ENCODE measurements at places on chromosomes 1 and 21.

- DNase-seq = no peak
Measured at GRCh38 chr21:22062472-22063139, 1064.4 kb downstream of the NCAM2 start.

DNA sequence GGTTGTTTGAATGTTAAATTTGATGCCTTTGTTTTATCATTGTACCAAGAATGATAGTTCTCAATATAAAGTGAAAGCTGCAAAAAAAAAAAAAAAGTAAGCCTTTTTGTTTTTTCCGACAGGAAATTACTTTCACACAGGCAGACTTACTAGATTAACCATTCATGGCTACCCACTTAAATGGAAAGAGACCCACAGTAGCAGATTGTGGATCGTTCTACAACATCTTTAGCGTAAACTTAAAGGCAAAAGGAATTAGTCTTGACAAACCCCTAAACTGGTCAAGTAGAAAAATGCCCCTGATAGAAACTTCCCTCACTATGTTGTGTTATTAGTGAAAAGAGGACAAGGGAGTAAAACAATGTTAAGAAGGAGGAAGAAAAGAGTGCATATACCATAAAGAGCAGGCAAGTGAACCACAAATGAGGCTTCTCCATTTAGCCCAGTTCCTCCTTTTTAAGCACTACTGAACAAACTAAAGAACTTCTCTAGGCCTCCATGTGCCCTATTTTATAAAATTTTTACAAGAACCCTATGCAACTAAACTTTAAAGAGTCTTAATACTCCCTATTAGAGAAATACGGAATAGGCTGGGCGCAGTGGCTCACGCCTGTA is 1560.3 kb downstream of the MRPL39 start:
- no peak for DNase-seq

DNA sequence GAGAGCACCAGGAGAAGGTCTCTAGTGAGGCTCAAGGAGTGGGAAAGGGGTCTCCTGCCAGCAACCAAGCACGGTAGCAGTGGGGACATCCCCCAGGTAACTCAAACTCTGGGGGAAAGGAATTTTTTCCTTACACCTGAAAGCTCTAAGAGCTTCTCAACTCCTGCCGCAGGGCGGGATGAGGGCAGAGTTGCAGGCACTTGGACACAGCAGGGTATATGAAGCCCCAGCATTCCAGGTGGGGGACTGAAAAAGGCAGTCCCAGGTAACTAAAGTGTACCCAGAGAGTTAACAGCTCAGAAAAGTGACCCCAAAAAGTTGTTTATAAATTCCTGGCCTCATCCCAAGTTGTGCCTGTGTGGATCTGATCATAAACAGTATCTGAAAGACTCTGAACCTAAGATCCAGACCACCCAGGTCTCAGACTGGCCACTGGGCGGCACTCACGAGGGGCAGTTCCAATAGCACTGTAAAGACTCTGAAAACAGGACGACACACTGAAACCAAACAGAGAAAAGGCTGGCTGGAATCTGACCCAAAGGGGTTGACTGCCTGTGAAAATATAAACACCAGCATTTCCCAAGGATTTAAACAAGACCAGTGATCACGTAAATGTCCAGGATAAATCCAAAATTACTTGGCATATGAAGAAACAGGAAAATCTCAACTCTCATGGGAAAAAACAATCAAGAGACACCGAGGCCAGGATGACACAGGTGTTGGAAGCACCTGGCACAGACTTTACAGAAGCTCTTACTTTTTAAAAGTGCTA is 47.5 kb downstream of the HSF2BP start:
- peak; percentile 78 for DNase-seq

GRCh38 chr1:161074676-161075368 is 5.1 kb upstream of the ARHGAP30 start:
- no peak for DNase-seq

GRCh38 chr1:230681599-230681998 is 32.3 kb downstream of the AGT start:
- DNase-seq = peak; percentile 74

GRCh38 chr1:19096036-19096833 is 113.8 kb downstream of the UBR4 start:
- DNase-seq = no peak

DNA sequence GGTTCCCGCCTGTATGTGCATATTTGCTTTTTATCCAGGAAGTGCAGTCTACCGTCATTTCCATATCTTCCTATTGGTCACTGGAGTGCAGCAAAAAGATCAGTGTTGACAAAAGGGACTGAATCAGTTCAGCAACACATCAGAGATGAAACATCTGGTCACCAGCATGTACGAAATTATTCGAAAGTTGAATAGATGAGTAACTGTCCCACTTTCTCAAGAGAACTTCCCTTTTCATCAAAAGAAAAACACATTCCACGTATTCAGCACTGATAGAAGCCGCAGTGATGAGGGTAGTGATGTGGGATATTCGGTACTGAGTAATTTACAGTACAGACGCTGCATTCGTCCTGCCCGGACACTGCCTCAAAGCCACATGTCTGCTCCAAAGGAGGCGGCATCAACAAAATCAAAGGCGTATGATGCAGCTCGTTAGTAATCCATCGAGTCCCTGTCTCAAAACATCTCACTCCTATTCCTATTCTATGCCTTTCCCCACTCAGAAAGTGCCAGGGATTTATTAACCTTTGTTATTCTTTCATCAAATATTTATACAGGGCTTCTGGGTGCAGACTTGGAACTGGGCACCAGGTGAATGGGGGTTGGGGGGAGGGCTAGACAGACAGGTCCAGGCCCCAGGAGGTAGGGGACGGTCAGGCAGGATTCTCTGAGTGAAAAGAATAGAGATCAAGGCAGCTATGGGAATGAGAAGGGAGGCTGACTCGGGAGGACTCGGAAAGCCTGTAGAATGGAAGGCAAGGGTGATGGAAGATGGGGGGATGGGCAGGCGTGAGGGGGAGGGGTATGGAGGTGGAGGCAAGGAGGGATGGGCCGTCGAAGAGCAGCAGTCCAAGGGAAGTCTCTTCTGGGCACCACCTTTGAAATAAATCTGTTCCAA is 79.5 kb upstream of the SLC45A1 start:
- peak; percentile 70 for DNase-seq

DNA sequence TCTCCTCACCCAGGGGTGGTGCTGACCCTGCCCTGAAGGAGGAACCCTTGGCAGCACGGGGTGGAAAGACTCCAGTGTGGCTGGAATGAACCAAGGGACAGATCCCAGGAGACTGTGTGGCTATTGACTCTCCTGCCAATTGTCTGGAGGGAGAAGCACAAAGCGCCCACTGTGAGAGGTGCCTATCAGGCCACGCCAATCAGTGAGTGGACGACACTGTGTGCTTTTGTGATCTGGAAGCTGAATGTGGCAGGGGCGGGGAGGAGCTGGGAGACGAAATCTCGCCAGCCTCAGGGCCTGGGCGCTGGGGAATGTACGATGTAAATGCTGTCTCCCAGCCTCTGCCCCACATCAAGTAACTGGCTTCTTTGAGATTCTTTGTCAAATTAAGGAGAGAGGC is 167.1 kb downstream of the ZBTB18 start:
- DNase-seq = no peak

GRCh38 chr1:94033849-94034248 is 87.1 kb downstream of the ABCA4 start:
- no peak for DNase-seq

DNA sequence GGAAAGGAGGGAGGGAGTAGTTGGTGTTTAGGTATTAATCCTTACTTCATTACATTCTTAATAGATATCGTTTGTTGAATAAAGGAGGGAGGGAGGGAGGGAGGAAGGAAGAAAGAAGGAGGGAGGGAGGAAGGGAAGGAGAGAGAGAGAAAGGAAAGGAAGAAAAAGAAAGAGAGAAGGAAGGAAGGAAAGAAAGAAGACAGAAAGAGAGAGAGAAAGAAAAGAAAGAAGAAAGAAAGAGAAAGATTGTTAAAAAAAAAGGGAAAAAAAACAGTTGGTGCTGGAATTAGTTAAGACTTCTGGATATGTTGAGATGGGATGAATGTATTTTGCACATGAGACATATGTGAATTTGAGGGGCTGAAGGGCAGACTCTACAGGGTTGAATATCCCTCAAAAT is 44.1 kb upstream of the ZSWIM5 start:
- no peak for DNase-seq

- no peak for DNase-seq
Measured at GRCh38 chr1:89311757-89312156, 39.1 kb upstream of the GBP5 start.

GRCh38 chr1:15355968-15356625 is 53.6 kb upstream of the EFHD2 start:
- no peak for DNase-seq

DNA sequence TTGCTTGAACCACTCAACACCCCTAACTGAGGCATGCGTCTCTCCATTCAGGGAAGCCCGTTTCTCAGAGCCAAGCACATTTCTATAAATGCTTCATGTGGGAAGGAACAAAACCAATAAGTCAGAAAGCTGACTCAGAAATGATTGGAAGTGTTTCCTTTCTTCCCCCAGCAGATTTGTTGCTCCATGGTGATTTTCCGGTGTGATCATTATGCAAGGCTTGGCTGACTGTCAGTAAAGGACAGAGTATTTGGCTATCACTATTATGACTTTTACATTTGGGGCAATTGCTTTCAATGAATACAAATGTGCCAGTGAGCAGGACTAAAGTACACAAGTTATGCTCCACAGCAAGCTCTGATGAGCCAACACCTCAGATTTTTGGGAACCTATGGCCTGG is 53.3 kb upstream of the ZC3H11B start:
- peak; percentile 2 for DNase-seq

GRCh38 chr1:42806171-42806570 is 10.8 kb upstream of the ERMAP start:
- no peak for DNase-seq

GRCh38 chr1:89065079-89065868 is at the start of gene GBP1:
GBP1 (minus strand) TSS chr1:89065208; CDS start chr1:89063234, 1,974 bp downstream.
- DNase-seq = peak; percentile 79

- DNase-seq = peak; percentile 19
Measured at GRCh38 chr1:245687152-245687635, 532.4 kb downstream of the KIF26B start.

Measured in LHCN-M2 (cell line).